ENCODE measurements at places on chromosomes 4 and X. TPM values are rescaled to one million over a fixed set of nuclear protein-coding genes. Genes with fewer than 3 reads are reported as not detected.

GRCh38 chrX:52574416-52575275 lies 57.8 kb upstream of the XAGE1B start:
- no peak for DNase-seq

- DNase-seq, result no peak
Observed at GRCh38 chrX:129310000-129310399, 213.3 kb downstream of the SMARCA1 start.

DNA sequence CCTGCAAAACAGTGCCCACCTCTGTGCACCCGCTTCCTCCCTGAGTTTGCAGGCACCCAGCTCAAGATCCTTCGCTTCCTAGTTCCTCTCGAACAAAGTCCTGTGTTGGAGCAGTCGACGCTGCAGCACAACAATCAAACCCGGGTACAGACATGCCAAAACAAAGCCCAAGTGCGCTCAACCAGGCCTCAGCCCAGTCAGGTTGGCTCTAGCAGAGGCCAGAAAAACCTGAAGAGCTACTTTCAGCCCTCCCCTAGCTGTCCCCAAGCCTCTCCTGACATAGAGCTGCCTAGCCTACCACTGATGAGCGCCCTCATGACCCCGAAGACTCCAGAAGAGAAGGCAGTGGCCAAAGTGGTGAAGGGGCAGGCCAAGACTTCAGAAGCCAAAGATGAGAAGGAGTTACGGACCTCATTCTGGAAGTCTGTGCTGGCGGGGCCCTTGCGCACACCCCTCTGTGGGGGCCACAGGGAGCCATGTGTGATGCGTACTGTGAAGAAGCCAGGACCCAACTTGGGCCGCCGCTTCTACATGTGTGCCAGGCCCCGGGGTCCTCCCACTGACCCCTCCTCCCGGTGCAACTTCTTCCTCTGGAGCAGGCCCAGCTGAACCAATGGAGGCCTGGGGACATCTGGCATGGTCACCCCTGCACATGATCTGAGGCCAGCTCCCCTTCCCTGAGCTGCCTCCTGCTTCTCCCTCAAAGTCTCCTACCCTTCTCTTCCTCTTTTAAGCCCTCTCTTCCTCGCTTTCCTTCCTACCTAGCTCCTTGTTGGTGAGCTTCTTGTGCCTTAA lies 6.9 kb downstream of the APEX2 start:
- no peak for DNase-seq

GRCh38 chr4:8830611-8831200 lies 40.9 kb downstream of the HMX1 start:
- no peak for DNase-seq

DNA sequence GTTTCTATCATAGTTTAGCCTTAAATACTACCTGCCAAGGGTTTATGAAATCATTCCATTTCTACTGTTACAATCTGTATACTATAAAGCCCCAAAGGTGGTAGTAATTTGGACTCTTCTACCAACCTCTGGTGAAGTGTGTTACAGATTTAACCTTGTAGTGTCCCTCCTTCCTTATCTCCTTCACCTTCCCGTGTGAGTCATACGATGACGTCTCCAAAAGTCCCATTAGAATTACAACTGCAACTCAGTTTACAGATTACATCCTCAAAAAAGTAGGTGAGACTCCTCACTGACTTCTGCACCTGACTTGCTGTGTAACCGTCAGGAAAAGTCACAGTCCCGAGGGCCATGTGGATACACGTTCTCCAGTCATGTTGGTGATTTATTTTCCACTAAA lies 219.0 kb downstream of the DCTD start:
- no peak for DNase-seq

- no peak for DNase-seq
Observed at GRCh38 chrX:74291577-74291963, 12.4 kb upstream of the ZCCHC13 start.

GRCh38 chr4:4568806-4569427 lies 27.1 kb upstream of the STX18 start:
- no peak for DNase-seq

GRCh38 chrX:131059246-131059645 lies 1.1 kb downstream of the ARHGAP36 start:
- DNase-seq, result no peak

DNA sequence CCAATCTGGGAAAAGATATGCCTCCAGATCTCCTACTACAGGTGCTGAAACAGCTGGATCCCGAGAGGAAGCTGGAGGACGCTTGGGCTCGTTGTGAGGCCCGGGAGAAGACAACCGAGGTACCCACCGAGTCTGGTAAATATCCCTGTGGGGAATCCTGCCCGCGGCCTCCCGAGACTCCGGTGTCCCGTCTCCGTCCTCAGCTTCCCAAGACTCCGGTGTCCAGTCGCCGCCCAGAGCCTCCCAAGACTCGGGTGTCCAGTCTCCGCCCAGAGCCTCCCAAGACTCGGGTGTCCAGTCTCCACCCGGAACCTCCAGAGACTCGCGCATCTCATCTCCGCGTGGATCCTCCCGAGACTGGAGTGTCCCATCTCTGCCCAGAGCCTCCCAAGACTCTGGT lies 639 bp downstream of the FAM47B start:
- no peak for DNase-seq

DNA sequence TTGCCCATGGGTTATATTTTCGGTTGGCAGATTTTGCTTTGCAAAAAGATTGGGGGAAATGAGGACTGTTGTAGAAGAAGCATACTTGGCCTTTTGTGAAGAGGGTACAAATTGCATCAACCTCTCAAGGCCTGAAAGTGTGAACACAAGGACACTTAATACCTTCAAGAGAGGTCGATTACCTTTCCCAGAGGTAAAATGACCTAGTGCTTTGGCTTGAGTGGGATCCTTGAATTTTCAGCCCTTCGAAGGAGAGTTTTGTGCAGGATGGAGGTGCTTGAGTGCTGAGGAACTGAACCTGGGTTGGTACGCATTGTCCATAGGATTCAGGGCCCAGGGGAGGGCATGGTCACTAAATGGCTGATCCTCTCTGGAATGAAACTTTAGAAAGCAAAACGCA lies 27.6 kb upstream of the NKAP start:
- DNase-seq, result no peak

GRCh38 chr4:101251261-101251660 lies 96.1 kb downstream of the PPP3CA start:
- no peak for DNase-seq

- DNase-seq, result no peak
Observed at GRCh38 chrX:76921176-76921575, 493.7 kb downstream of the MAGEE1 start.

GRCh38 chr4:168674866-168675265 lies 178.0 kb downstream of the PALLD start:
- DNase-seq, result no peak

- no peak for DNase-seq
Observed at GRCh38 chr4:103786593-103786992, 66.8 kb upstream of the TACR3 start.

DNA sequence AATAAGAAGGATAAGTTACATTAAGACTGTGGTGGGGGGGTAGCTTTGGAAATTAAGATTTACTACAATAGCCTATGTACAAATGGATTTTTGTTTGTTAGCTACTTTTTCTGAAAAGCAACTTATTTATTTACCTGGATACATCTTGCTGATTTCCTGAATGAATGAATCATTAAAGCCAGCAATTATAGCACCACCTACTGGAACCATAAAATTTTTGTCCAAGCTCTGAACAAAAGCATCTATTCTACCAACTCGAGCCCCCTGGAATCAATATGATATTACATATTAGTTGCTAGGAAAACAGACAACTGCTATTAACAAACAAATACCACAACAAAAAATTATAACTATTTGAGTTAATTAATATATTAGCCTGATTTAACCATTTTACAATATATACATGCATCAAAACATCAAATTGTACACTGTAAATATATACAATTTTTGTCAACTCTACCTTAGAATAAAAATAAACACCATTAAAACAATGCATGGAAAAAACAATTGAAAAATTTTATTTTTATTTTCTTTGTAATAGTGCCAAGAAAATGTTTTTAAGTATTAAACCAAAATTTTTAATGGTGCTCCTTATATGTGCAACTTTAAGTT lies 15.3 kb downstream of the SEPSECS start:
- DNase-seq, result no peak

- DNase-seq, result no peak
Observed at GRCh38 chr4:107044170-107044569, 8.1 kb upstream of the DKK2 start.

GRCh38 chrX:103540145-103540544 lies 20.9 kb upstream of the RAB40A start:
- DNase-seq, result no peak

DNA sequence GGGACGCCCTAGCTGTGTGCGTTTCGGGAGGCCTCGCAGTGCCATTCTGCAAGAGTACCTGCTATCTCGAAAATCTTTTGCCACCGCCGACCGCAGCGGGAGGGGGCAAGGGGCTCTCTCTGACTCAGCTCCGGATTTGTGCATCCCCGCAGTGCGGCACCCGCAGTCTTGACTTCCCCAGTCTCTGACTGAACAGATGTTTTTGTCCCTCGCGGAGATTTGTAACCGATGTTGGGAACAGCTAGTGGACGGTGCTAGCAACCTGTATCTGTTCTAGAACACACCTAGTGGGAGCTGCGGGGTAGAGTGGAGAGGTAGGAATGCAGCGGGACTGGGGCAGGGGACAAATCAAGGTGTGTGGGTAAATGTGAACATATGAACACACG lies 17.2 kb downstream of the NKX6-1 start:
- no peak for DNase-seq

DNA sequence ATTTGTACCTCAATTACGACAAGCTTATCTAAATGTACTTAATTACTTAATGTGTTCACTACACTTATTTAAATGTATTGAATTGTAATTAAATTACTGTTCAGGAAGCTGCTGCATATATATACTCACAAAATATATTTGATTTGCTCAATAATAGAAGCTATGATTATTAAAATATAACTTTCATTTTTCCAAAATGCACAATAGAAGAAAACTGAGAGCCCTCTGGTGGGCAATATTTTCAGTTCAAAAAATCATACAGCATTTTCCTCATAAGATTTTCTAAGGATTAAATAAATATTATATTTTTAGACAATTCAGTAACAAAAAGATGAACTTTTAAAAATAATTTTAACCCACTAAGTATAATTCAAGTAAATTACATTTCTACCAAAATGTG lies 217.3 kb downstream of the DKK2 start:
- no peak for DNase-seq

GRCh38 chr4:14596028-14596427 lies 406.3 kb upstream of the CPEB2 start:
- no peak for DNase-seq

DNA sequence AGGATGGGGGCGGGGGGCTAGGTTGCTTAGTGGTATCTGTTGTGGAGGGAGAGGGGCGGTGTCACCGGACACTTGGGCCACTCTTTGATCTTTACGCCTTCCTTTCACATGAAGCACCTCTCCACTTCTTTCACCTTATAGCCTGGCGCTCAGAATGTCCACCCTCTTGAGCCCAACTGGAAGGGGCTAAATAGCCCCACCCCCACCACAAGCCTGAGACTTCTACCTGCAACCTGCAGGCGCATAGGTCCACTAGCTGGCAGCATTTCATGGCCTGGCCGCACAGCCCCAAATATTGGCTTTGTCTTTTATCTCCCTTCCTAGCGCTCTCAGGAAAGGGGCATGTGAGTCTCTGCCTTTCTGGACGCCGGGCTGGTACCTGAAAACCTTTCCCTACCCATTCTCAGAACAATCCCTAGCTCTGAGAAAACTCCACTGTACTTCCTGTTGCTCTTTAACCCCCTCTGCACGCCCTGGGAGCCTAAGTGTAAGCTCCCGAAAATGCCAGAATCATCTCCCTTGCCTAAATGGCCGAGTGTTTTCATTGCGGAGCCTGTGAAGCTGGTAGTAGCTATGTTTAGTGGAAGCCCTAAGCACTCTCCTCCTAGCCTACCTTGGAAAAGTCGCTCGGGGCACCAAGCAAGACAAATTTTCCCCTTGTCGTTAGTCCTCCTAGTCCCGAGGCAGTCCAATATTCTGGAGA lies 1.2 kb upstream of the TRPC5 start:
- DNase-seq, result no peak

GRCh38 chrX:105658136-105658535 lies 164.2 kb upstream of the NRK start:
- DNase-seq, result no peak

- DNase-seq, result no peak
Observed at GRCh38 chr4:107586371-107586770, 133.7 kb downstream of the PAPSS1 start.

GRCh38 chrX:95760356-95760755 lies 924.3 kb upstream of the DIAPH2 start:
- no peak for DNase-seq

DNA sequence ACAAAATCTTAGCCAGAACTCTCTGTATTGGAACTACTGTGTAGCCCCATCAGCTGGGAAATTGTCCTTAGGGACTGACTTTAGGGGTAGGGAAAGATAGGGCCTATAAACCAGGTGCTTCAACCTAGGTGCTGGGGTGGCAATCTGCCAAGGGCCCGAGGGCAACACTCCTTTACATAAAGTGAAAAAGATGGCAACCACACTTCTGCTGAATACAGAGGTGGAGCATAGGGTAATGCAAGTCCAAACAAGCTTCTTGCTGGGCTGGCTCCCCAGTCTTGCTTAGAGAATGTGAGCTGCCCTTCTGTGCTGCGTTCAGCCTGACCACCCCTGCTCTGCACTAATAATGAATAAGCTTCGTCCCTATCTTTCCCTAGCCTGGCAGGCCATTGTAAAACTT lies 9.8 kb downstream of the ZBTB33 start:
- no peak for DNase-seq

DNA sequence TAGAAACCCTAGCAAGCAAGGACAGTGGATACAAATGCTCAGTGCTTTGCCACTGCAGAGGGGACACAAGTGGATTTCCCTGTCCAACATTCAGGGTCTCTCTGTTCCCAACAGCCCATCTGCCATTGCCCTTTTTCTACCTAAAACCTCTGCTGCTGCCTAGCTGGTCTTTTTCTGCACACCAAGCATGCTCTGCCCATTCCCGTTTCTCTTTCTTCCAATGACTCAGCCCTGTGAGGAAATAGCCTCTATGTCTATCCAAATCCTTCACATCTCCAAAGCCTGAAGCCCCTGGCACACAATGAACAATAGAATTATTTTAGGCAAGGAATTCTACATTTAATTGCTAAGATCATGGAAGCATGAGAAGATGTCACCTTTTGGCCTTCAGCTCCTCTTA lies 5.7 kb upstream of the AMELX start:
- no peak for DNase-seq

The GABRG1 gene
- polyA plus RNA-seq, result not detected

The CCKAR gene
- polyA plus RNA-seq, result not detected

The CT45A10 gene
- polyA plus RNA-seq, result not detected

The PNMA3 gene
- 3.2 TPM for polyA plus RNA-seq

The ARHGEF38 gene
- not detected for polyA plus RNA-seq

The PDE6B gene
- 3.6 TPM for polyA plus RNA-seq

The DIAPH2 gene
- 3.6 TPM for polyA plus RNA-seq

The CCDC158 gene
- polyA plus RNA-seq, result 0.07 TPM

The PAGE1 gene
- not detected for polyA plus RNA-seq

The ALB gene
- 0.81 TPM for polyA plus RNA-seq

The COL4A6 gene
- polyA plus RNA-seq, result 7.0 TPM

The TBC1D19 gene
- 5.5 TPM for polyA plus RNA-seq

The TCEAL2 gene
- polyA plus RNA-seq, result 7.6 TPM

The LGI2 gene
- 2.4 TPM for polyA plus RNA-seq

The SSX2B gene
- polyA plus RNA-seq, result not detected

The IGFBP7 gene
- polyA plus RNA-seq, result 809 TPM

The XK gene
- 3.4 TPM for polyA plus RNA-seq

The PDLIM3 gene
- 447 TPM for polyA plus RNA-seq
